ENCODE measurements at places on chromosomes 3 and 15.

DNA sequence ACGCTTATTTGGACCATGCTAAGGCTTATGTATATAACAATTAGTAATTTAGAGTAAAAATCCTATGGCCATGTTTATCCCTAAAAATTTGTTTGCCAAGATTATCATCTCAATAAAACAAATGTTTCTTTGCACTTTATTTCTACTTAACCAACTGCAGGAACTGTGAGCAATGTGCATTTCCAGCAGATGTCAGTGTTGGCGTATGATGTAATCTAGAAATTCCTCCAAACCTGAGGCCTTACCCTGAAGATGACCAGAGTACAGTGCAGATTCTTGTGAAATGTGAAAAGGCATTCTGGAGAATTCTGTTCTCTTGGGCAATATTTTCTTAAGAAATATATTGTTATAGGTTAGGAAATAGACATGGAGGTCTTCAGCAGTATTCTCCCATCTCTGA lies 205.9 kb downstream of the MBNL1 start:
- no peak for DNase-seq

GRCh38 chr3:146682171-146682570 lies 77.0 kb upstream of the PLSCR5 start:
- no peak for DNase-seq

GRCh38 chr3:157063926-157064325 lies 96.0 kb downstream of the CCNL1 start:
- DNase-seq = no peak

DNA sequence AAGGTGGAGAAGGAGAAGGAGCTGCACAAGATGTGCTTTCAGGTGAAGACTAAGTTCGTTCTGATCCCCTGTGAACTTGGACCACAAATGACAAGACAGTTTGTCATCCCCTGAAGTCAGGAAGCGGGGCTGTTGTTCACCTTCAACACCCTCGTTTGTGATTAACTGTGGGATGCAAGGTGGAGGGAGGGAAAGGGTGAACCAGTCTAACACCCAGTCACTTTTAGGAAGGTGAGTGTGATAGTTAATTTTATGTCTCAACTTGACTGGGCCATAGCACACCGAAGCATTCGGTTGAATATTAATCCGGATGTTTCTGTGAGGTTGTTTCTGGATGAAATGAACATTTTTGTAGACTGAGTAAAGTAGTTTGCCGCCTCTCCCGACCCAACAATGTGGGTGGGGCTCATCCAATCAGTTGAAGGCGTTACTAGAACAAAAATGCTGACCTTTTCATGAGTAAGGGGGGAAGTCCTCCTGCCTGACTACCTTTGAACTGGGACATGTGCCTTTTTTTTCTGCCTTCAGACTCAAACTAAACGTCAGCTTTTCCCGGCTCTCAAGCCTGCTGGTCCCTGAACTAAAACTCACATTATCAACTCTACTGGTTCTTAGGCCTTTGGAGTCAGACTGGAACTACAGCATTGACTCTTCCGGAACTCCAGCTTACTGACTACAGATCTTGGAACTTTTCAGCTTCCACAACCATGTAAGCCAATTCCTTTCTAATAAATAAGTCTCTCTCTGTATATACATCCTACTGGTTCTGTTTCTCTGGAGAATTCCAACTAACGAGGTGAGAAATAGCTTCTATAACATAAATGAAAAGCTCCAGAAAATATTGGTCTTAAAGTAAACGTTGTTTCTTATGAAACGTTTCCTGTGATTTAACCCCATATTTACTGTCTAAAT lies 264.0 kb upstream of the SLITRK3 start:
- DNase-seq = no peak

- no peak for DNase-seq
Observed at GRCh38 chr15:91751611-91752010, 101.9 kb upstream of the SLCO3A1 start.

Data from stimulated activated CD4-positive, alpha-beta T cell treated with anti-CD3 and anti-CD28 coated beads, Interleukin-1b, Interleukin-23, amount 100 ng/mL, for 1 hour (primary cell).